AG10803 (cell line): ENCODE measurements at places on chromosomes 3 and 15.

DNA sequence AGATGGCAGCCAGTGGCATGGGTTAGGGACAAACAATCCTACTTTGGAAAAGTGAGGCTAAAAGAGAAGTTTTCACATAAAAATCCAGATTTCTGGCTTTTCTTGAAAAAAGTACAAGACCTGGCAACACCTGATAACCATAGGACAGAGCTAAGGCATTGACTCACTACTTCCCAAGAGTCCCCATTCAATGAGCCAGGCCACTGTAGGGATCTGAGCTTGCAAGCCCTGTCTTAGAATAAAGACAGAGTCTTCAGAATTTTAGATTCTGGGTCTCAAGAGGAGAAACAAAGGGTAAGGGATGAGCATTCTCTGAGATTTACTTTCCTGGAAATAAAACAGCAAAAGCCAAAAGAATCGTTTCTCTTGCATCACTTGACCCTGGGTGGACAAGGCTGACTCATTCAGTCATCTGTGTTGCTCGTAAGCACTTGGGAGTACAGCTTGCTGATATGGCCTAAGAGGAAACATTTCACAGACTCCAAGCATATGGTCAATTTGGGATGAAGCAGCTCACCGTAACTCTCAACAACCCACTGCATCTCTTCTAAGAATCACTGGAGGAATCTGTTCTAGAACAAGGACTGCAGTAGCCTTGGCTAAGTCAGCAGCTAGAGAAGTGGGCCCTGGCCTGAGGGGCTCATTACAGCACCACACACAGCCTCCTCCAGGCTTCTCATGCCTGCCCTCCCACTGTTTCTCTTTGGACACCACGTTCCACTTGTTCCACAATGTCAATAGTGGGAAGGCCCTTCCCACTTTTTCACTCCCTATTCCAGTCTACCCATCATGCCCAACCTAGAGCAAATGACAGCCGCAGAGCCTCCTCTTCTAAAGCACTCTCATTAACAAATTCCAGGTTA is 86.2 kb downstream of the RFTN1 start:
- peak; percentile 96 for DNase-seq

DNA sequence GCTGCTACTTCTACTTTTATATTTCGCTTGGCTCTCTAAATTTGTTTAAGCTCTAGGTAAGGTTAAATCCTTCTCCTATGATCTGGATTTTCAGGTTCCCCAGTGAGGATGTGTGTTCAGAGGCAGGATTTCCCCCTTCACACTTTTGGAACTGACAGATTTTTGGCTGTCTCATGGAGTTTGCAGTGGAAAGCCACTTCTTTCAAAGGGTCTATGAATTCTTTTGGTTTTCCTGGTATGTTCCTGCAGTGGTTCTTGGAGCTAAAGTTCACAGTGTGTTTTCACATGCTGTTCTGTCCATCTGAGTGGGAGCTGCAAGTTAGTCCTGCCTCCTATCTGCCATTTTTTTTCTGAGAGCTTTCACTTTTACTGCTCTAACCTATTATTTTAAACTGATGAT is 21.6 kb upstream of the TIGIT start:
- no peak for DNase-seq

- DNase-seq, result no peak
Measured at GRCh38 chr15:41334293-41335120, 1.8 kb downstream of the NUSAP1 start.

- no peak for DNase-seq
Measured at GRCh38 chr3:10328460-10329071, 7.7 kb upstream of the SEC13 start.

- no peak for DNase-seq
Measured at GRCh38 chr3:192410684-192410960, 316.7 kb downstream of the FGF12 start.

DNA sequence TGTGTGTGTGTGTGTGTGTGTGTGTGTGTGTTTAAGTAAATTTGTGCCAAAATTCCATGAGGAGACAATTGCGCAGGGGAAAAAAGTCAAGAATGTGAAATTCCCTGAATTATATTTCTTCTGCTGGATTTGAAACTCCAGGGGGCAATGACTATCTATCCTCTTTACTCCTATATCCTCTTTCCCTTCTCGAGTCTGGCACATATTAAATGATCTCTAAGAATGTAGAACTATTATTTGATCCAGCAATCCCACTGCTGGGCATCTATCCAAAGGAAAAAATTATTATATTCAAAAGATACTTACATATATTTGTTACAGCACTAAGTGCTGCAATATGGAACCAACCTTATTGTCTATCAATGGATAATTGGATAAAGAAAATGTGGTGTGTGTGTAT is 350.1 kb upstream of the ADAMTS9 start:
- DNase-seq, result no peak

- no peak for DNase-seq
Measured at GRCh38 chr3:71759401-71759800, 5.7 kb downstream of the GPR27 start.

GRCh38 chr3:195123281-195123691 is 147.7 kb downstream of the XXYLT1 start:
- peak; percentile 46 for DNase-seq

- no peak for DNase-seq
Measured at GRCh38 chr15:42139596-42139995, 16.8 kb downstream of the PLA2G4F start.

GRCh38 chr3:5006755-5007202 is 27.5 kb downstream of the BHLHE40 start:
- no peak for DNase-seq

DNA sequence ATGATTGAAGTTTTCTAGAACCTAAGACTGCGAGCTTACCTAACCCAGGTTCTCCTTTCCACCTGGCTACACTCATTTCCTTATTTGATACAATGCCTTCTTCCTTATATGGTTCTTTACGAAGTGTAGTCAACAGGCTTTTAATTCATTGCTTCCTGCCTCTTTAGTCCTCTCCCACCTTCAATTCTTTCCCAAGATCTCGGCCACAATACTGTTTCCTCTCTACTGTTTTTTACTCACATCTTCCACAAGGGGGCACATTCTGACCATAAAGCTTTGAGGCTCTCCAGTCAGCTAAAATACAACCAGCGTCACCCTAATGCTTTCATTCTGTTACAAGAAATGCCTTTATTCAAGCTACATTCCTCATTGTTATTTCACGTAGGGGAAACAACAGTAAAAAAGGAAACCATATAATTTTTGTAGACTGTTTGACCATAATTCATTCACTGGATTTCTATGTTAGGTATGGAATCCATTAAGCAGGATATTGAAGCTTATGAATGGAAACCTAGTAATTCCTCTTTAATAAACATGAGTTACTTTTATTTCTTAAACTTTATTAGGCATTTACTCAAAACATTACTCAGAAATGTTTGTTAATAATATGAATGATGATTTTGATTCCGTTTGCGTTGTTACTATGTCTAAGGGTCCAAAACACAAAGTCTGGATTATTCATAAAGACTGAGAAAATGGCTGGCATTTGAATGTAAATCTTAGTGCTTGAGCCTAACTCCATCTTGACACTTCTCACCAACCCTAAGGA is 29.5 kb upstream of the VEPH1 start:
- peak; percentile 93 for DNase-seq

DNA sequence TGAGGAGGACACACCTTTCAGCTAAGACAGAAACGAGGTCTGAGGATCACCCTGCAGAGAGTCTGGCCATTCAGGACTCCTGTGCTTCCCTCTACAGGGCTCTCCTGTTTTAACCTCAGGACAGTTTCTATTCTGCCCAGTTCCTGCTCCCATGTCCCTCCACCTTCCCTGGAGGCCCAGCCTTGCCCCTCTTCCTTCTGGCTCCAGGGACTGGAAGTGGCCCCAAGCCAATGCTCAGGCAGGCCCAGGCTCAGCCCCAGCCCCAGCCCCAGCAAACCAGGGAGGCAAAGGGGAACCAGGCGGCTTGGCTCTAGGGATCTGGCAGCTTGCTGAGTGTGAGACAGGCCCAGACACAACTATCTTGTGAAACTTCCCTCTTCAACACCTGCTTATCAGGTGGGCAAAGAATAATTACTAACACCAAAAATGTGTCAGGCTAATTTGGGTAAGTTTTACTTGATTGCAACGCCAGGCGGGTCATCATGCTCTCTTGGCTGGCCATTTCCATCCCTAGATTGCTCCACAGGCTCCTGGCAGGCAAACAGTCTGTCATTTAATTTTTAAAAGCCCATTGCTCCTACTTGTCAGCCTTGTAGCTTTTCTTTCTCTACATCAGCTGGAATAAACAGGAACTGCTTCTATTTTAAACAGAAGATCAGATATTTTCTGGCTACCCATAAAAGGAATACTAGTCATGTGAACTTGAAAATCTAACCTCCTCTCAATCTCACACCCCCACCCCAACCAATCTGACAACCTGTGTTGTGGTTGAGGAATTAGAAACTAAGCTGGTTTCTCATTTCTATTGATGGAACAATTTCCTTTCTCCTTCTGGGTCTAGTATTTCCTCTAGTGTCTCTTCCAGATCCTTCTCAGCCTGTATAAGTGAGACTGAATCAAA is 33.5 kb downstream of the UPK1B start:
- no peak for DNase-seq

DNA sequence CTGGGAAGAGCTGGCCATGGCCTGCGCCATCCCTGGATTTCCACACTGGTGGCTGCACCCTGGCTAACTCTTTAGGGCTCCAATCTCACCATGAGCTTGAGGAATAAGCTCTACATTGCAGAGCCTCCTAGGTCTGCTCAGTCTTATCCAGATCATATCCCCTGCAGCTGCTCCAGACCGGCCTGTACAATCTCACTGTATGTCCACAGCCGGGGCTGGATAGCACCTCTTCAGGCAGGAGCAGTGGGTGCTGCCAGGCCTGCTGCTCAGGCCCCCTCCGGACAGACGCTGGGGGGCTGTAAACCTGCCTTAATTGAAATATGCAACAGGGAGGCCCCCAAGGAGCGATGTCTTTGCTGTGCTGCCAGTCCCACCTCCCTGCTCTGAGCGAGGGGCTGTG is 15.6 kb downstream of the INSYN1 start:
- DNase-seq, result no peak

GRCh38 chr15:96343113-96344059 is 12.9 kb downstream of the NR2F2 start:
- DNase-seq, result no peak

DNA sequence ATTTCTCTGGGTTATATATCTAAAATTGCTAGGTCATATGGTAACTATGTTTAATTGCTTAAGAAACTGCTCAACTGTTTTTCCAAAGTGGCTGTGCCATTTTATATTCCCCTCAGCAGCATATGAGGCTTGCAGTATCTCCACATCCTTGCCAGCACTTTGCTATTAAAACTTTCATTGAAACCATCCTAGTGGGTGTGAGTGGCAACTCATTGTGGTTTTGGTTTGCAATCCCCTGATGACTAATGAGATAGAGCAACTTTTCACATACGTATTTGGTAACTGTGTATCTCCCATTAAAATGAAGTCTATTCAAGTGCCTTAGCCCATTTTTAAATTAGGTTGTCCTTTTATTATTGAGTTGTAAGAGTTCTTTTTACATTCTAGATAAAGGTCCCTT is 17.3 kb downstream of the KPNA1 start:
- peak; percentile 94 for DNase-seq

DNA sequence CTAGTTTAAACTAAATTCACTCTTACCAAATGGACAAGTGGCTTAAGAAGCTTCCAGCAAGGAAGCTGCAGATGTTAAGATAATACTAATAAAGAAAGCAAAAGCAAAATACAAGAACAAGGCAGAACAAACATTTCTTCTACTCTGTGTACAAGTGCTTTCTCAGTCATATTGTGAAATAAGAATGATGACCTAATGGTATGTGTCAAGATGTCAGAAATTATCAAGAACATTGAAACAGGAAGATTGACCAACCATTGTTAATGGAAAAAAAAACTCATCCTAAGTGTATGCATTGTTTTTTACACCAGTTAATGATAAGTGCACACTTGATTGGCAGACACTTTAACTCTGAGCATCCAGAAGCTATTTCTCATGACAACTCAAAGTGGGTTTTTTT is 65.4 kb upstream of the P2RY1 start:
- no peak for DNase-seq

DNA sequence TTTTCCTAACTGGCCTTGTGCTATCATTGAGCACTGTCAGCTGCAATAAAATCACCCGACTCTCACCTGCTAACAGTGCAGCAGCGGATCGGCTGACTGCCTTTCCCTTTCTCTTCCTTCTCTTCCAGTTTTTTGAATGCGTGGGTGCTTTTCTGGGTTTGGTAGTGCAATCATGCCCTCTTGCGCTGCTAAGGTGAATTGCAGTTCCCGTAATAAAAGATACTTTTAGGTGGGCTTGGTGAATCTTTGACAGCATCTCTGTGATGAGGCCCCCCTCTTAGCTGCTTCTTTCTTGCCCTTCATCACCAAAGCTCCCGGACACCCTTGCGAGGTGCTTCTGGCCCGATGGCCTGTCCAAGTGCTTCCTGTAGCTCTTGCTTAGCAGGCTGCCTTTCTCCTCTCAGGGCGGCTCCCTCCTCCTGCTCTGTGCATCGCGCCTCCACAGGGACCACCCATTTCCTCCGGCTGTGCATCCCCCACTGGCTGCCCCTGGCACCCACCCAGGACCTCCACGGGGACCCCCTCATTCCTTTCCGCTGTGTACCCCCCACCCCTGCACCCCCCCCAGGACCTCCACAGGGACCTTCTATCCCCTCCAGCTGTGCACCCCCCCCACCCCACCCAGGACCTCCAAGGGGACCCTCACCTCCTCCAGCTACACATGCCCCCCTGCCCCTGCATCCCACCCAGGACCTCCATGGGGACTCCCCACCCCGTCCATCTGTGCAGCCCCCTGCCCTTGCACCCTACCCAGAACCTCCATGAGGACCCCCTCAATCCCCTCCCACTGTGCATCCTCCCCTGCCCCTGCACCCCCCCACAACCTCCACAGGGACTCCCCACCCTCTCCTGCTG is 50.8 kb upstream of the RPL32 start:
- DNase-seq, result peak; percentile 53

DNA sequence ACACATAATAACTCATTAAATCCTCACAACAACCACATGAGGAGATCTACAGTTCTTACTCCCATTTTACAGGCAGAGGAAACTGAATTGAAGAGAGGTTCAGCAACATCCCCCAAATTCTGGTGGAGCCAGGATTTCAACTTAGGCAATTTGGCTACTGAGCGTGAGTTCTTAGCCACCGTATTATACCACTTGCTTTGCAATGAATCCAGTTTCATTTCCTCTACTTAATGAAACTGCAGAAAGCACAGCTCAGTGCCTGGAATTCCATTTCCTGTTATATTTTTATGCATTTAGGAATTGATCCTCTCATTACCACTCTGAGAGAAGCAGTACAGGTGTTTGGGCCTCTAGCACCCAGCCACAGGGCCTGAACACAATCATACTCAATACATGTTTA is 4.3 kb downstream of the ZNF860 start:
- DNase-seq, result no peak
